ENCODE measurements at places on chromosomes 13 and 19. TPM values are rescaled to one million over a fixed set of nuclear protein-coding genes. Genes with fewer than 3 reads are reported as not detected.
A peak's percentile ranks its signal among the peaks of the same experiment; 100 is the strongest.

The POU2F2 gene
- 2.7 TPM for polyA plus RNA-seq

The SLC25A42 gene
- polyA plus RNA-seq: 6.7 TPM

The MARCHF2 gene
- 38.2 TPM for polyA plus RNA-seq

The ZNF14 gene
- 3.1 TPM for polyA plus RNA-seq

The POSTN gene
- polyA plus RNA-seq: 15.9 TPM

DNA sequence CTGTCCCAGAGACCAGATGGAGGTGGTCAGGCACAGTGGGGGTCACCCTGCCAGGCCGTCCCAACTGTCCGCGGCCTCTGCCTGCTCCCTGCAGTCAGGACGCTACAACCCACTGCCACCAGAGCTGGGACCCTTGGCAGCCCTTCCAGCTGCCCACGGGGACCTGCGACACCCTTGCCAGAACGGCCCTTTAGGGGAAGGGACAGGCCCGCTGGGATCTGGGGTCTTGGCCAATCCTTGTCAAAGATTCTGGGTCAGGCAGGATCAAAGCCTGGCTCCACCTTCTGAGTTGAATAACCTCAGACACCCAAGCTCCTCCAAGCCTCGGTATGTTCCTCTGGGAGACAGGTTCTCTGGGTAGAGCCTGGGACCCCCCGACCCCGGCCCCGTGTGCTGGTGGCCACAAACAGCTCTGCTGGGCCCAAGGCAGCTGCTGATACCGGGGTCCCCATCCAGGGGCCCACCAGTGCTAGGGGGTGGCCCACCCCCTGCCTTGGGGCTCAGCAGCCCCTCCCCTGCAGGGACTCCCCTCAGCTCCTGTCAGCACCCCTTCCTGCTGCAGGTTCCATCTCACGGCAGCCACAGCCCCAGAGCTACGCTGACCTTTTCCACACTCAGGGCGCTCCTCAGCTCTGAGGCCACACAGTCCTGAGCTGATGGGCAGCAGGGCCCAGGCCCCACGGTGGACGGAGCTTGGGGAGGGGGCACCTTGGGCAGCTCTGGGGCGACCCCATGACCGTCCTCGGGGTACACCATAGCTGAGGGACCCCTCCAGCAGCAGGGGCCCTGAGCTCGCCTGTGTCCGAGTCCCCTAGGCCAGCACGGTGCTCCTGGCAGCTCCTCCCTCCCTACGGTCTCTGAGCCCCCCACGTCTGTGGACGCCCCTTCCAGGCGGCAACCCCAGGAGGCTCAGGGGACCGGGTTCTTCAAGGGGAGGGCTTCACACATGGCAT, 18.4 kb downstream of the SBNO2 start:
- no peak for DNase-seq

- no peak for DNase-seq
These were observed 57.9 kb upstream of the C1QTNF9 start for GRCh38 chr13:24251525-24251924.

GRCh38 chr13:33072282-33072681, 56.1 kb downstream of the KL start:
- DNase-seq: no peak

- peak; percentile 25 for DNase-seq
These were observed 54.0 kb upstream of the ATP12A start for GRCh38 chr13:24625870-24626849.

- no peak for DNase-seq
These were observed 1431.0 kb upstream of the ATXN8OS start for GRCh38 chr13:68676513-68677115.

GRCh38 chr19:6766357-6767080, 716 bp downstream of the SH2D3A start:
- DNase-seq: no peak

GRCh38 chr13:106899442-106899841, 331.5 kb upstream of the ARGLU1 start:
- DNase-seq: peak; percentile 78

DNA sequence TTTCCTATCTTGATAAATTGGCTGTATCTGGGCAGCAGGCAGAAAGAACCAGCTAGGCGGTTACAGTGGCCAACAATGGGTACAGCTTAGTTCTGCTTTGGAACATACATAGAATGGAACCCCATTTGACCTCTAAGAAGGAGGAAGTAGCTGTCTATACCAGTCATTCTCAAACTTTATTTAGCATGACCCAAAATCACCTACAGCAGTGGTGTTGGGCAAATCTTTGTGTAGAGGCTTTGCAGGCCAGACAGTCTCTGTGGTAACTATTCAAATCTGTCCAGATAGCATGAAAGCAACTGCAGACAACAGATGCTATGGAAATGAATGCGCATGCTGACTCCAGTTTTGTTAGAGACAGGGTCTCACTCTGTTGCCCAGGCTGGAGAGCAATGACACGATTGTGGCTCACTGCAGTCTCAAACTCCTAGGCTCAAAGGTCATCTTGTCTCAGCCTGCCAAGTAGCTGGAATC, 12.0 kb upstream of the KCNC3 start:
- no peak for DNase-seq

- no peak for DNase-seq
These were observed 33.0 kb downstream of the ZMYM2 start for GRCh38 chr13:19991531-19991930.

DNA sequence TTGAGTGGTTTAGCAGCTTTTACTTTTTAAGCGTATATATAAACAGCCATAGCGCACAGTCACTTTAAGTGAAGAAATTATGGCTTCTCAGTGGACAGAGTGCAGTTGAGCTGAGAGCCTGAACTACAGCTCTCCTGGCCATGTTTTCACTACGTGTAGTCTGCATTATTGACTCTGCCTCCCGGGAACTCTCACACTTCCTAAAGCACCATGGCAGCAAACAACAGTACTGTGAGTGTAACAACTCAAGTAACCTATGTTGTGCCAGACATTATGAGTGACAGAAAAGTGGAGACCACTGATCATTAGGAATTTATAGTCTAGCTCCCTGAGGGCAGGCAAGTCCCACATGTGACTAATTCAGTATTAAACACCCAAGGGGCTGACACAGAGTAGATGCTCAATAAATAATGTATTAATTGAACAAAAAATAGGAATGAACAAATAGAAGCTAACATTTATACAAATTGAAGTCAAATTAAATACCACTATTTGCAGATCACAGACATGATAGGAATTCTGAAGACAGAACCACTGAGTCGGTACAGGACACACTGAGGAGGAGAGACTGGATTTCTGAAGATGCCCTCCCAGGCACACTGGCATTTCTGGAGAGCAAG, 19.7 kb downstream of the EFNB2 start:
- no peak for DNase-seq

- DNase-seq: no peak
These were observed 6.3 kb upstream of the CRTC1 start for GRCh38 chr19:18677156-18677555.

- no peak for DNase-seq
These were observed 9.9 kb upstream of the ZNF227 start for GRCh38 chr19:44202470-44202869.

- no peak for DNase-seq
These were observed 647 bp downstream of the RNF225 start for GRCh38 chr19:58395979-58396627.

DNA sequence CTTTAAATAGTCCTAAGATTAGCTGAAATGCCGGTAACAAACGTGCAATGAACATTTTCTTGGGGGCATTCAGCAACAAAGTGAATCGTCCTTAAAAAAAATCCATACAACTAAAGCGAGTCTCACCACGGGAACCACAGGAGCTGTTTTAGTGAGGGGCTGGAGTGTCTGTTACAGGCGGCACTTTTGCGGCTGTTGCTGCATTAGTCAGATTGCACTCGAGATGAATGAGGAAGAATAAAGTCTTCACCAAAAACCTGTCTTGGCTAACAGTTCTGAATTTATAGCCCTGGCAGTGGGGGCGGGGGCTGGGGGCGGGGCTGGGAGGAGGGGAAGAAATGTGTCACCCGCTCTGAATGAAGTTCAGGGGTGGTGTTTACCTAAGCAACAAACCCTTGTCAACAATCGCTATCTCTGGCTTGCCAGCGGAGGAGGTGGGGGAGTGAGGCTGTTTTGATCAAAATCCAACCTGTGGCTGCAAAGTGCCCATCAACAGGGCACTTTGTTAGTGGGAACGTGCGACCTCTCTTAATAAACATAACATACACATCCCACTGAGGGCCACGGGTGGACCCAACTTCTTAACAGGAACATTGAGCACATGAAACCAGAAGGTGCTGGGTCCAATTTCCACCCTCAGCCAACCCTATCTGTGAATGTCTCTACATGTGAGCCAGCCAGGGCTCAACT, 44.5 kb downstream of the RFX2 start:
- DNase-seq: no peak

- no peak for DNase-seq
These were observed 67.3 kb upstream of the SACS start for GRCh38 chr13:23500849-23501248.

- no peak for DNase-seq
These were observed 47.0 kb downstream of the CBY2 start for GRCh38 chr13:45748941-45749759.

DNA sequence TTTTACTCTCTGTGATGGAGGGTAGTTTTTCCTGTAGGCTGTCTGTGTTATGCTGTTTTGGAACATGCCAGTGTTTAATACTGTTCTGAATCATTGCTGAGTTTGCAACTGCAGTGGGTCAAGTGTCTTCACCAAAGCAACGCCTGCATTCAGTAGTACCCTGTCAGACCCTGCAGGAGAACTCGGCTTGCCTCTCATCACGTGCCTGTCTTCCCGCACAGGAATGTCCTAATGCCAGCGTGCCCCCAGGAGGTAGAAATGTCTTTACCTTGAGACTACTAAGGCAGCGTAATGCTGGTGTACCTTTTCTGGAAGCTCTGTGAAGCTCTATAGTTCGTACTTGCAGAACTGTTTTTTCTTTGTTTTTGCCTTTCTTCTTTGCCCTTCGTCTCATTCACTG, 42.3 kb downstream of the POLR1D start:
- no peak for DNase-seq

GRCh38 chr19:39916851-39917396, 17.5 kb downstream of the FCGBP start:
- DNase-seq: no peak

- no peak for DNase-seq
These were observed 43.4 kb upstream of the PDCD5 start for GRCh38 chr19:32537580-32537979.

GRCh38 chr13:51848674-51849073, 3.7 kb upstream of the TMEM272 start:
- DNase-seq: no peak

GRCh38 chr19:4868286-4868834, 893 bp upstream of the PLIN3 start:
- DNase-seq: no peak

DNA sequence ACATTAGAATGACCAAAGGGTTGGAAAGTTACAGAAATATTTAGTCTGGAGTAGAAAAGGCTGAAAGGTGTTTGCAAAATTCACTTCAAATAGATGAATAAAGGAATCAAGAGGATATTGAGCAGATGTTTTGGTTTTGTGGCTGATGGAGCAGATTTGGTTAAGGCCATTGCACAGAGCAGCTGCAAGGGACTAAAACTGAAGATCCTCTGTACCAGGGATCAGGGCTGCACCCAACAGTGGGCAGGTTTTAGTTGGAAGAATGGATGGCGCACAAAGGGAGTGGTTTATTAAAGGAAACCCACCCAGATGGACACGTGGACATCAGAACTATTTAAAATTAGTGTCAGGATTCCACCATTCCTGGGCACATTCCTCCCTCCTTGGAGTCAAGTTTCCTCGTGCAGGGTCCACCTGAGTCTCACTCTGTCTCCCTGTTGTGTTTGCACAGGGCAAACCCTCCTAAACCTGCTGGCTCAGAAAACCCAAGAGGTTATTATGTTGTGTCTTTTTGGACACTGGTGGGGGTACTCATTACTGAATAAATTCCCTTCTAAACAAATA, 9.2 kb upstream of the UBAC2 start:
- DNase-seq: no peak

GRCh38 chr13:104315606-104316005, 1249.4 kb upstream of the SLC10A2 start:
- no peak for DNase-seq

GRCh38 chr13:40640845-40641458, 25.5 kb downstream of the FOXO1 start:
- DNase-seq: no peak

GRCh38 chr19:42532891-42533290, 4.6 kb upstream of the CEACAM1 start:
- no peak for DNase-seq

DNA sequence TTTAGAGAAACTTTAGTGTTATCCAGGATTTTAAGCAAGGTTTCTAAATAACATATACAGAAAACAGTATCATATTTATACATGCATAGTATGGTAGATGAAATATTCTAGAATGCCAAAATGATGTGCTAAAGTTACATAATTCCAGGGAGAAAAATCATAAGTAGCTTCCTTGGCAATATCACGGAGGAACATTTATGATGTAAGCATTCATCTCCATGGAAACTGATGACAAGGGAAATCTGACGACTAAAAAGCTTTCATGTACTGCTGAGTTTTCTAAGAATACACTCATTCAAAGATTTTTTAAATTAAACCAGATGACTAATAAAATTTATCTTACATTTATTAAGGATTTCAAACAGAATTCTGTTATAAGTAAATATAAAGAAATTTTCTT, 4.7 kb downstream of the TEX30 start:
- no peak for DNase-seq
